Stimulated activated CD4-positive, alpha-beta T cell treated with anti-CD3 and anti-CD28 coated beads, Interleukin-1b, Interleukin-23, amount 100 ng/mL, for 24 hours (primary cell): ENCODE measurements at places on chromosomes 1 and 21.

DNA sequence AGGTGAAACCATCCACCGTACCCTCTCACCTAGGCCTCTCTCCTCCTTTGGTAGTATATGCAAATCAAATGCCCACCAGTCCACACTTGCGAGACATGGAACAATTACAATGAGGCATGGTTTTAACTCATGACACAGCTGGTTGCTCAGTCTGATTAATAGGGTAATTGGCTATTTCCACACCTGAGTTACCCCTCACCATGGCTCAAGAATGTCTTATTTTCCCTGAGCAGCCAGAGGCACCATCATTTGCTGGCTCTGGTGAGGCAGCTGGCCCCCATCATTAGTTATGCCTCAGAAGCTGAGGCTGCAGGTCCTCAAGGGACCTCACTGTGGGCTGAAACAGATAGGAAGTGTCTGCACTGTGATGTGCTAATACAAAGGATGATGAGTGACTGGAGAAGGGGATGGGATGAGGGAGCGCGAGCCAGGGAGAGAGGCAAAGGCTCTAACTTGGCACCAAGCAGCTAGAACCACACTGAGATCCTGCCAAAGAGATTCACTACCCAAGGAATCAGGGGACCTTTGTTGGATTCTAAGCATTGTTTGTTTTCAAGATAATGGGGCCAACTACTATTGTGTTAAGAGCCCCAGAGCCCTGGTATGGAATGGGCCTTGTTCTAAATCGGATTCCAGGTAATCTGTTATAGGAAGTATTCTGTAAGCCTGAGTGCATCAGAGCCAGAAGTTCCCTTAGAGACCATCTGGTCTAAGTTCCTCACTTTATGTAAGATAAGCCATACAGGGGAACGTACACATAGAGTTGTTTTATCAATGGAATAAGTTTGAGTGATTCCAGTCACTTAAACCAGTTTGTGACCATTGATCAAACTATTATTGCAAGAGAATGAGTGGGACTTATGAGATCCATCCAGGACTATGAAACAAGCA is 80.0 kb upstream of the CNTN2 start:
- DNase-seq = no peak

DNA sequence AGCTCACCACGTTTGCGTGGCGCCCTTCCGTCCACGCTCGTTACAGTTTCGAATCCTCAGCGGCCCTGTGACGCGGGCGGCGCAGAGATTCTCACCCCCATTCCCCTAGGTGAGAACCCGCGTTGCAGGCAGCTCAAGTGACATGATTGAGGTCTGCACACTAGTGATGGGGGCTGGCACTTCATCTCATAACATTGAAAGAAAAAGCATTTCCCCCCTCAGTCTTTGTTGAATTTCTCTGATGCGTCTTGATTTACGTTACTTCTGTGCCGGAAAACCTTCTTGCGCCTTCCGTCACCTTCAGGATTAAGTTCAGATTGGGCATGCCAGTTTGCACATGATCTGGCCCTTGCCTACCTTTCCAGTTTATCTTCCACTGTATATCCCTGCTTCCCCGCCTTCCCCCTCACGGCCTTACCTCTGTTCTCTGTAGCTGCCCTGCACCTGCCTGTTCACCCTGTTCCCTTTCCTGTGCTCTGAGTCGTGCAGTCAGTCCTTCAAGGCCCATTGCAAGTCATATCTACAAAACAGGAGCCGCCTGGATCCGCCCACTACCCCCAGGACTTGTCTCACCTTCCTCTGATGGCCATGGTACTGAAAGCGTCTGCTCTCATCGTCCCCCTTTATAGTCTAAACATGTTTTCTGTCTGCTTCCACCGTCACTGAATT is 1.1 kb downstream of the CTPS1 start:
- peak; percentile 32 for DNase-seq

DNA sequence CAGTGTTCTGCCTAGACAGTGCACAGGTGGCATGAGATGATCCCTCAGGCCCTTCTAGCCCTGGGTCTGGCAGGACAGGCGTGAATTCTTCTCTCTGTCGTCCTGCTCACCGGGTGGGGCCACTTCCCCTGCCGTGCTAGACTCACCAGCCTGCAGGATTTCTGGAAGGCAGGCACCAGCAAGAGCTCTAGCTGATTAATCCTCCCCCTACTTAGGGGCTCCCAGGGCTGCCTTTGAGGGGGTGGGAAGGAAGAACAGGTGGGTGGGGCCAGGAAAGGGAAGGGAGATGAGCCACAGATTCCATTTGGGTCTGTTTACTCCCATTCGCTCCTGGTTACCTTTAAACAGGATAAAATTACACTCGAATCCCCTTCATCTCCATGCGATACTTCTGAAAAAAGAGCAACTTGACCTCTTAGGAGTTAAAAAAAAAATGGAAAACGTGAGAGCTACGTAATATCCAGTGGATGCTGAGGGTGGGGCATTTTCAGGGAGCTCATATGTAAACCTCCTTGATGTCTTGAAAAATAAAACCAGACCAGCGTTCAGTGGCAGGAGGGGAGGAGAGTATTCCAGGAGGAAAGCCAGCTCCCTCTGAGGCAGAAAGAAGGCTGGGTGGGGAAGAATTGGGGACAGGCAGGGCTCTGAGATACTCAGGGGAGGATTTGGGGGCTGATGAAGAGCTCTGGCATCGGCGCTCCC is 665.5 kb downstream of the PTPRU start:
- no peak for DNase-seq

DNA sequence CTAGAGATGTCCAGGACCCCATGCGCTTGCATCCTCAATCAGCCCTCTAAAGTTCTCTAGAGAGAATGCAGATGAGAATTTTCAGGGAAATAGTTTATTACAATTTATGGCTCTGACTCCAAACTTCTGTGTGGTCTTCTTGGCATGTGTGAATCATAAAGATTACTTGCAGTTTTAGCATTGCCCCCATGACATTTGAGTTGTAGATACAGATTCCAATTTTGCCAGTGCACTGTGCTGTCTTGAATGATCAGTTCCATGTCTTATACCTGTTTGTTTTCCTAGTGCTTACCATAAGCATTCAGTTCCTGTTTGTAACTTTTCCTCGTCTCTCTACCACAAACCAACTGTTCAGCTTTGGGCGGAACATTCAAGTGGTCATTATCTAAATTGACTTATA is 4.8 kb downstream of the KRTAP21-3 start:
- DNase-seq = no peak
